ENCODE measurements at places on chromosomes 2 and 18.

DNA sequence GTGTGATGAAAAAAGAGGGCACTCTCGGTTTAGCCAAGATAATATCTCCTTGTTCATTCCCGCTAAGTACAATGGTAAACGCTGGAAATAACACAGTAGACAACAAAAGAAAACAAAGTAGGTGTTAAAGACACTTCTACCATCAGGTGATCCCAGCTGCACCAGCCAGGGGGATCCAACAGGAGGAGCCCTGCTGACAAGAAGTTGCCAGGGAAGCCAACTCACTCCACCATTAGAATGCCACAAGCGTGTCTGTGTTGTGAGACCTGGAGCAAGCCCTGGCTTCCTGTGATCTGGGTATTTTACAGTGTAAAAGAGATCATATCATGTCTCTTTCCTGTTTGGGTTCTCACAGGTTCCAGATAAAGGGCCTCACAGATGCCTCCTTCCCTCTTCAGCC is 117.0 kb downstream of the GRB14 start:
- DNase-seq = no peak

- DNase-seq = no peak
These were observed 1.7 kb upstream of the GATA6 start for GRCh38 chr18:22167471-22168241.

DNA sequence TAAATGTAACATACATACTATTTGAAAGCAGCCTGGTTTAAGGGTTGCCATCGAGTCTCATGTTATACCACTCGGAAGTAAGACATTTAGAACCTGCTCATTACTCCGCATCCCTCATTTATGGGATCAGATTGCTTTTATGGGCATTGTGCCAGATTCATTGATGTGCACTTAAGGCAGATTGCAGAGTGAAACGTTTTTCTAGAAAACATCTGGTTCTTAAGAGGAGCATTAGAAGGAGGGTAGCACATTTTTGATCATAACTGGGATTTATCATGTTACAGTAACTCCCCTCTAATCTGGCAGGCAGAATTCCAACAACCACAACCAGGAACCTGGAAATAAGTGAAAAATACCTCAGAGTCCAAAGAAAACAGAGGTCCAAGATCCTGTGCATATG is 74.2 kb upstream of the GALNT3 start:
- no peak for DNase-seq

DNA sequence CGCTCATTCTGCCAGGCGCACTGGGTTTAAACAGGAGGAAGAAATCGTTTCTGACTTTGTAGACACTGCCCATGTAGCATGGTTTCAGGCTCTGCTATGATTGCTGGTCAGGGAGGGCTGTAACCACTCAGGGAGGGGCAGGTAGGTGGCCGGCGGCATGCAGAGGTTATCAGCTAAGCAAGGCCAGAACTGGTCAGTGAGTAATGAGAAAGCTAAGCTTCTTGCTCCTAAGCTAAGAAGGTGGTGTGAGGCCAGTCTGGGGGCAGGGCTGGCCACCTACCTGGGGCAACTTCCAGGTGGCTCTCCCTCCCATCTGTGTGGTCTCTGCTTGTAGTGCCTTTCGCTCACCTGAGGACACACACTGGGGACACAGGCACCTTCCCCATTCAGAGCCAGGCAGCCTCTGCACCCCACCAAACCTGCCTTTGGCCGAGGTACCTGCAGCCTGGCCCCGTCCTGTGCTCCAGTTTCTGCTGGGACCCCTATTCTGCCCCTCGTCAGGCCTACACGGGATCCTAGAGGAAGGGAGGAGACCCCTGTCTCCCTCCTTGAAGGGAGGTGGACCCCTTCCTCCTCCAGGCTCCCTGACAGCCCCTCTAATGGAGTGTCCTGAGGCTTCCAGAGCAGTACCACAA is 195.9 kb downstream of the SEPTIN10 start:
- DNase-seq = no peak

GRCh38 chr2:177201919-177202346 is 10.7 kb upstream of the HNRNPA3 start:
- no peak for DNase-seq

DNA sequence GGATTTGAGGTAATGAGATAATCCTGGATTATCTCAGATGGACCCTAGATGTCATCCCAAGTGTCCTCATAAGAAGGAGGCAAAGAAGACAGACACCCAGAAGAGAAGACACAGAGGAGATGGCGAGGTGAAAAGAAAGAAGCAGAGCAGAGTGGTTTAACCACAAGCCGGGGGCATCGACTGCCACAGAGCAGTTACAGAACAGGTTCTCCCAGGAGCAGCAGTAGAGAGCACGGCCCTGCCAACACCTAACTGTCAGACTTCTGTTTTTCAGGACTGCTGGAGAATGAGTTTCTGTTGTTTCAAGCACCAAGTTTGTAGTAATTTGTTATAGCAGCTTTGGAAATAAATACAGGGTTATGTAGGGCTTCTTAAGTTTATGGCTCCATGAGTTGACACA is 437.0 kb downstream of the THSD7B start:
- no peak for DNase-seq

GRCh38 chr2:75140288-75140687 is 59.0 kb downstream of the TACR1 start:
- no peak for DNase-seq

GRCh38 chr18:13550418-13551304 is 175.7 kb downstream of the FAM210A start:
- no peak for DNase-seq

DNA sequence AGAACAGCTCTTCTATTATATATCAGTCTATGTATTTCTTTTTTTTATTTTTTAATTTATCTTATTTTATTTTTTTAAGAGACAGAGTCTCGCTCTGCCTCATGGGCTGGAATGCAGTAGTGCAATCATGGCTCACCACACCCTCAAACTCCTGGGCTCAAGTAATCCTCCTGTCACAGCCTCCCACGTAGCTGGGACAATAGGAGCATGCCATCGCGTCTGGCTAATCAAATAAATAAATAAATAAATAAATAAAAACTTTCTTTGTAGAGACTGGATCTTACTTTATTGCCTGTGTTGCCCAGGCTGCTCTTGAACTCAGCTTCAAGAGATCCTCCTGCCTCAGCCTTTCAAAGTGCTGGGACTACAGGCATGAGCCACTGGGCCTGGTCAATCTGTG is 117.0 kb downstream of the RBMS1 start:
- no peak for DNase-seq

- DNase-seq = no peak
These were observed 4.8 kb downstream of the MEX3C start for GRCh38 chr18:51192696-51193095.

DNA sequence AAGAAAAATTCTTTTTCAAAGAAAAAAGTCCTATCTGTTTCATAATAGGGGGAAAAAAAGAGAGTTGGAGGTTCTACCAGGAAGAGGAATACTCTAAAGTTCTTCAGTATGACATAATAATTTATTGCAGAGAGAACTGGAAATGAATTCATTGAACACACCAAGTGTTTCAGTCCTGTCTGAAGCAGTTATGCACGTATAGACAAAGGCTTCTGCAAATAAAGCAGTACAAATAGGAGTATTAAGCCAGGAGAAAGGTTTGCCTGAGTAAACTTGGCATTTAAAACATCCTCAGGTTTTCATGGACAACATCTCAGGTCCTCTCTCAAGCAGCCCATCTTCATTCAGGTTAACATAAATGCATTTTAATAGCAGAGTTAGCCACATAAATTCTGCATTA is 141.6 kb downstream of the CCDC148 start:
- DNase-seq = no peak

DNA sequence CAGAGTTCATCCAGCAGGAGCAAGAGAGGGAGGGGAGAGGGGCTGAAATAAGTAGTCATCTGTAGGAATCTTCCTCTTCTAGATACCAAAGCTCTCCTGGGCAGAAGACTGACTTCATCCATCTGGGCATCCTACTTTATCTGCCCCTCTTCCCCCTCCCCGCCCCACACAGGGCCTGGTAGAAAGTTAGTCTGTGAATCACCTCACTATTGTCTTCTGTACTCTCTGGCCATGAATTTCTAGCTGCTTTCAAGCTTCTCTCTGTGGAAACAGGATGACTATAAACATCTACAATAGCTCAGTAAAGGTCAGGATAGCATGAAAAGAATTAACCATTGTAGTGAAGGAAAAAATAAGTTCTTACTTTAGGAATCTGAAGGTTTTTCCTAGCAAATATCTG is 47.7 kb upstream of the RNU4ATAC start:
- DNase-seq = no peak

DNA sequence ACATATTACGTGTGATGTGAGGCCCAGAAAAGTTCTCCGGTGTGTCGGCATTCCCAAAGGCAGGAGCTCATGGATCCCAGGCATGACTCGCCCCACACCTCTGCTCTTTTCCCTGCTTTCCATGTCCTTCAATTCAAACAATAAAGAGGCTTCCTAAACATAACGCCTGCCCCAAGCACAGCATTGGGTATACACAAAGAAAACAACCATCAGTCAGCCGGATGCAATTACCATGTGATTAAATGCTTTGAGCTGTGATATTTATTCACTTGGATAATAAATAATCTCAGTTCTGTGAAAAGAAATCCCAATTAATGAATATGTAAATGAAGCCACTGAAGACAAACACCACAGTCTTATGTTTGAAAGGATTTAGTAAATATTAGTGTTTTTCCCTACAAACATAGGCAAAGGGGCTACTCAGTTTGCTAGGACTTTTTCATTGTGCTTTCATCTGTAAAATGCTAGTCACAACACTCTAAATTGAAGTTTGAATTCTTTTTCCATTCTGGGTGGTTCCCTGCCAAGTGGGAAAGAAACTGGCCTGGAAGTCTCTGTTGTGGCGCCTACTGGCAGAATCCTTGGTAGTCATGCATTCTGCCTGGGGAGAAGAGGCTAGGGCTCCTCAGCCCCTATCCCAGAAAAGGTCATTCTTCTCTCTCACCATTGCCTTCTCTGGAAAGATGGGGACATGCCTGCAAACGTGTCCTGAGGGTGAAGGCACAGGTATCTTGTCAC is 144.7 kb downstream of the COL6A3 start:
- DNase-seq = no peak

DNA sequence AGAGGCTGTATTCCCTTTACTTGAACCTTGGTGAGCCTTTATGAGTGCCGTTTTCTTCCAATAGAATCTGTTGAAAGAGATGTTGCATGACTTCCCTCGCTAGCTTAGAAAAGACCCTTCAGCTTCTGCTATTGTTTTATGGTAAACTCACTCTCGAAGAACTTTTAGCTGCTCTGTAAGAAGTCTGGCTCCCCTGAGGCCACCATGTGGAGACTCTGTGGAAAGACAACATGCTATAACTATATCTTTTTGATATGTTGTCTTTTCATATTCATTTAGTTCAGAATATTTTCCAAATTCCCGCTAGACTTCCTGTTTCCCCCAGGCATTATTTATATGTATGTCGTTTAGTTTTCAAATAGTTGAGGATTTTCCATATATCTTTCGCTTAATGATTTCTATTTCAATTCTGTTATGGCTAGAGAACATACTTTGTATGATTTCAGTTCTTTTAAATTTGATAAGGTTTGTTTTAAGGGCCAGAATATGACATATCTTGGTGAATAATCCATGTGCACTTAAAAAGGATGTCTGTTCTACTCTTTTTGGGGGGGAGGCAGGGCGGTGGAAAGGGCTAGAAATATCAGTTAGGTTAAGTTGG is 64.1 kb downstream of the PTPN4 start:
- peak; percentile 24 for DNase-seq

DNA sequence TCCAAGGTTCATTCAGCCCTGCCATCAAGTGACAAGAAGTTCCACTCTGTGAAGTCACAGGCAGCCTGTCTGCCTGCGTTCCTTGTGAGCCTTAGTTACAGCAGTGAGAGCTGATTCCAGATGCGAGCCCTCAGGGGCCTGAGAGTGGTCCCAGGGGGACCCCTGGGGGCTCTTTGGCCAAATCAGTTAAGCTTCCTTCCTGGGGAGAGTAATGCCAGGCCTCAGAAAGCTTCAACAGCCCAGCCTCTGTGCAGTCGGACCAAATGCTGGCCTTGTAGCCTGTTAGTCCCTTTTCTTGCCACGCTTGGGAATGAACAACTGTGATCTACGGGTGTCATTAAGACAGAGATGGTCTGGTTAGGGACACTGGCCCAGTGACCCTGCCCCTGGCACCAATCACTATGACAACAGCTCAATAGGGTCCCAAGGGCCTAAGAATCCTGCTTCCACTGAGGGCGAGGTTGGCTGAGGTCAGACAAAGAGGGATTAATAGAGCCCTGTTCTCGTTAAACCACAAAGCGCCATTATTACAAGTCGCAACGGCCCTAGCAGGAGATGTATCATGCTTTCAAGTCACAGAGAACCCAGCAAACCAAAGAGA is 50.9 kb downstream of the HS1BP3 start:
- peak; percentile 2 for DNase-seq

DNA sequence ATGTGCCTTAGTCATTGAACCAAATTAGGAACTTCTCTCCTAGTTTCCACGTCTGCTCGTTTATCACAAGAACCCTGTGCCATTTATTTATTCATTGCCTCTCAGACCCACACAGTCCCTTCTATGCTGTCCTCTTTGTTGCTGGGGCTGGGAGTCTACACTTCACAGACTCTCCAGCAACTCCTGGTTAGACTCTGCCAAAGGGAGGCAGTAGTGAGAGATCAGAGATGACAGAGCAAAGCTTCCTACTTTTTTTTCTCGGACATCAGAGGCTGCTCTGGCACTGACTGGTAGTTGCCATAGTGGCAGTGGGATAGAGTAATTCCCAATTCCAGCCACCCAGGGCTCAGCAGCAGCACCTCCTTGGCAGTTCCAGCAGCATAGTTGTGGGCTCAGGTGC is 277.5 kb downstream of the BCL11A start:
- DNase-seq = no peak

GRCh38 chr18:77248873-77249568 is 627 bp upstream of the GALR1 start:
- no peak for DNase-seq

DNA sequence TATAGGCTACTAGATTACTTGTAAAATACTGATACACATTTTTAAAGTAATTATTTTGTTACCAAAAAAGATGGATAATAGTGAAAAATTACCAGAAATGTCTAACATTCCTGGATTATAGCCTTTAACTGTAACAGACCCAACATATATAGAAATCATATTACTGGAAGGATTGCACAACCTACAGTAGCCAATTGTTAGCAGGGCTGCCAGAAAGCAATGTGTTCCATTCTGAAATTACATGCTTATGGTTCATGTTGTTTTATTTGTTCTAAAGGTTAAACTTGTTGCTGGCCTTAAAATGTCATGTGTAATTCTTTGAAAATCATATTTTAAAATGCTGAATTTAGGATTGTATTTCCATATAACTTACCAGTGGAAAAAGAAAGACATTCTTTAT is 793.6 kb upstream of the ACVR2A start:
- no peak for DNase-seq

GRCh38 chr18:72700961-72701710 is 157.0 kb upstream of the CBLN2 start:
- DNase-seq = no peak

GRCh38 chr18:75199327-75199726 is 9.6 kb downstream of the PTGR3 start:
- no peak for DNase-seq

DNA sequence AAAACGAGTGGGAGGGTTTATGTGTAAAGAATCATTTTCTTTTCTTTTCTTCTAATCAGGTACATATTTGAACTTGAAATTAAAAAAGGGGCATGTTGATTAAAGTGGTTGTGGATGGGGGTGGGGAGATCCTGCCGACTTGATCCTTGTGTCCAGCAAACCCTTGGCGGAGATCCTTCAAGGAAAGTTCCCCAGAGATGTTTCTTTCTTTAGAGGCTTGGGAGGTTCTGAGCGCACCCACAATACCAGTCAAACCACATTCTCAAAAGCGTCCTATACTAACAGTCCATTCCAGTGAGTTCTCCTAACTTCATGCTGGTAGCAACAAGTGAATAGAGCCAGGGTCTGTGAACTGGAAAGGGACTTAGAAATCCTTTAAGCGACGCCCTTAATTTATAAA is 49.2 kb downstream of the MYCN start:
- DNase-seq = no peak

All from activated naive CD4-positive, alpha-beta T cell treated with anti-CD3 and anti-CD28 coated beads, Interleukin-2, amount 50 U/mL, for 16 hours (primary cell).